Cardiac ventricle fibroblast (primary cell): ENCODE measurements at places on chromosomes 11 and 22. TPM values are rescaled to one million over a fixed set of nuclear protein-coding genes. Genes with fewer than 3 reads are reported as not detected.

SLC16A8 gene
- 0.34 and 0.62 TPM in 2 replicates for total RNA-seq

SPINDOC gene
- total RNA-seq = 7.7 and 9.0 TPM in 2 replicates

CLCF1 gene
- 8.2 and 8.4 TPM in 2 replicates for total RNA-seq

BLID gene
- 1.2 and 3.5 TPM in 2 replicates for total RNA-seq

GAB4 gene
- total RNA-seq = not detected in 2 replicates

FOSL1 gene
- total RNA-seq = 19.4 and 22.3 TPM in 2 replicates

APOL3 gene
- total RNA-seq = 13.9 and 22.9 TPM in 2 replicates
